ENCODE measurements at places on chromosomes 7 and 10.

DNA sequence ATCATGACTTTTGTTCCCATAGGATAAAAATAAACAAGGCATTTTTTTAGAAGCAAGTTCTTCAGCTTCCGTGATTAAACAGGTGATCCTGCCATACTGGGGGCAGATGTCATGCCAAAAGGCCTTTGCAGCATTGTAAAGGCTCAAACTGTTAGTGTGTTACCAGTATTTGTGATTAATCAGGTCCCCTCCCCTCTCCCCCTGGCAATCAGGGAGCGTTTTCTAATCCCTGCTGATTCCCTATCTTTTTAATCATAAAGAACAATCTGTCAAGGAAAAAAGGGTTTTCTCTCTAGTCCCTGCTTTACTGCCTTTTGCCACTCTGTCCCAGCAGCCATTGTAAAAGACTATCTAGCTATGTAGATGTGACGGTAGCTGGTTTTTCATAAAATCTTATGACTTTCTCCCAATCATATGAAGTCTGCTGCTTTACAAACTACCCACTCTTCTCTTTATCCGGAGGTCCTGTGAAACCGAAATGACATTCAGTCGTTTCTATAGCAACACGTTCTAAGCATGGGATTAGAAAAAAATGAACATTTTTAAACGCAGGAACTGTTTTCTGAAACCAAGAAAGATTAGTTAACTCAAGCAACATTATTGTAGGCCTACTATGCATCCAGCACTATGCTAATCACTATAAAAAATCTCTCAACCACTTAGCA is 210.9 kb downstream of the RNLS start:
- DNase-seq = no peak

DNA sequence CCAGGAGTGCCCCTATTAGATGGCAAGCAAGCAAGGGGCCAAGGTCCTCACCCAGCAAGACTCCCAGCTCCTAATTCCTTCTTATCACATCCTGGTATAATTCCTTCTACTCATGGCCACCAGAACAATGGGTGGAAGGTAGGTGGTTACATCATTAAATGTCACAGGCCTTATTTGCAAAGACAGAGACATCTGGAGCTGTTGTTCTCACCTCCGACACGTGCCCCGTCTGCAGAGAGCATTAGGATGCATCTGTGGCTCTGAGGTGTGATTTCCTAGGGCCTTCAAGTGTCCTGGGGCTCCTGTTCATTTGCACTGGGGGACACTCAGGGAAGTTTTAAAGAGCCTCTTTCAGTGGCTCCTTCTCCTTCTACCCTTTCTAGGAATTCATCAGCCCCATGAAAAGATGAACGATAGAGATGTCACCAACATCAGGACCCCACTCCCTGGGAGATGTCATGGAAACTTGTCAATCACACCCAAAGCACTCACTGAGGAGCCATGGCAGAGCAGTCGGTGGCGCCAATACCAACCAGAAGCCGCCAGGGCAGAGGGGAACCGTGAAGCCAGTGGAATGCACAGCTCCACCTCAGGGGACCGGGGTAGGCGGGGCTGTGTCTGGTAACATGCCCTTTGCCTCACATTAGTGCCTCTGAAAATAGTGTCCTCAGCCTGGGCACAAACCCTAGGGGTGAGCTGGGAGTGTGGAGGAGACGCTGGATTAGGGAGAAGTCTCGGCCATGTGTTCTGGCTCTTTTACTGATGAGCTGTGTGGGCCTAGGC is 2.9 kb upstream of the ATP6V0E2 start:
- no peak for DNase-seq

GRCh38 chr7:133540096-133540860 is 287.4 kb downstream of the EXOC4 start:
- no peak for DNase-seq

GRCh38 chr10:78857193-78857592 is 211.6 kb upstream of the ZMIZ1 start:
- no peak for DNase-seq

DNA sequence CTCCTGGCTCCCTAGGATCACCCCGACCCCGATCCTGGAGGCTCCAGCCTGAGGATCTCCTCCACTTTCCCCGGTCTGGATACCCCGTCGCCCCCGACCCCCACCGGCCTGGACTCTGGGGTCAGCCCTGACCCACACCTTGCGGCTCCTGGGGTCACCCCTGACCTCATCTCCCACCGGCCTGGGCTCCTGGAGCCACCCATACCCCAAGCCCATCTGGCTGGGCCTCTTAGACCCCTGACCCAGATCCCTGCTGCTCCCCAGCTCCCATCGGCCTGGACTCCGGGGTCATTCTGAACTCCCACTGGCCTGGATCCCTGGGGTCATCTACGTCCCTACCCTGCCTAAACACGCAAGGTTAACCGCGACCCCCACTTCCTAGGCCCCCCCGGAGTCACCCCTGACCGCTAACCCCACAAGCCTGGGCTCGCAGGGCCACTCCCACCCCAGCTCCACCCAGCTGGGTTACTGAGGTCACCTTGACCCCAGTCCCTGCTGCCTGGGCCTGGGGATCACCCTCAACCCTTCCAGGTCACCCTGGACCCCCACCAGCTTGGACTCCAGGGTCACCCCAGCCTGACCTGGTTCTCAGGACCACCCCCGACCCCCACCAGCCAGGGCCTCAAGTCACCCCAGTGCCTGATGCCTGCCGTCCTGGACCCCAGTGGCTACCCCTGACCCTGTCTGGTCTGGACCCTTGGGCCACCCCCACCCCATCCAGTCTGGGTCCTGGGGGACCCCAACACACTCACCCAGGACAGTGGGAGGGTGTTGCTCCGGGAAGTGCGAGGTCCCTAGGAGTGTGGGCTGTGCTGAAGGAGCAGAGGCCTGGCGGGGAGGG is 1.2 kb downstream of the FOXK1 start:
- DNase-seq = no peak
